ENCODE measurements at places on chromosomes 16 and 17.
A peak's percentile ranks its signal among the peaks of the same experiment; 100 is the strongest.

DNA sequence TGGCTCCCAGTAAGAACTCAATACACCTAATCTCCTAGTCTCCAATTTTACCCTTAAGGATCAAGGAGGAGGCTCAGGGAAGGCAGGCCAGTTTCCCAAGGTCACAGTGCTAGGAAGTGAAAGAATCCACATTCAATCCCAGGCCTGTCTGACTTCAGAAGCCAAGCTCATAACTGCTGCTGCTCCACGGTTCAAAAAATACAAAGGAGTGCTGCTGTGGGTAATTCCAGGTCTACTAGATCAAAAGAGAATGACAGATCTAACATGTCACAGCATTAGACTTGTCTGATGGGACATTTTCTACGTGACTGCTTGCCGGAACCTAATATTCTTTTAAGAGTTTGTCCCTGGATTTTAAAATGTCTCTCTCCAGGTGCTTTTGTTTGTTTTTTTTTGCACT, 48.8 kb upstream of the IRX6 start:
- no peak for DNase-seq

DNA sequence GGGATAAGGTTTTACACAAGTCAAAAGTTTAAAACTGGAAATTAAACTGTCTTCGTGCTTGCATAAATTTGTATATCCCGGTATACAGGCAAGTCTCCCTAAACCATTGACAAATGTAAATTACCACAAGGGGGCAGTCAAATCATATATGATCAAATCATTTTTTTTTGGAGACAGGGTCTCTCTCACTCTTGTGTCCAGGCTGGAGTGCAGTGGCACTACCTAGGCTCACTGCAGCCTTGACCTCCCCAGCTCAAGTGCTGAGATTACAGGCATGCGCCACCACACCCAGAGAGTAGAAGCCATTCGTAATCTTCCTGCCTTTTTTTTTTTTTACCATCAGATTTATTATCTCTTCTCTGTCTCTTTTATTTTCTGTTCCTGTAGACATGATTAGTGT, 18.5 kb downstream of the TOP2A start:
- DNase-seq: no peak

DNA sequence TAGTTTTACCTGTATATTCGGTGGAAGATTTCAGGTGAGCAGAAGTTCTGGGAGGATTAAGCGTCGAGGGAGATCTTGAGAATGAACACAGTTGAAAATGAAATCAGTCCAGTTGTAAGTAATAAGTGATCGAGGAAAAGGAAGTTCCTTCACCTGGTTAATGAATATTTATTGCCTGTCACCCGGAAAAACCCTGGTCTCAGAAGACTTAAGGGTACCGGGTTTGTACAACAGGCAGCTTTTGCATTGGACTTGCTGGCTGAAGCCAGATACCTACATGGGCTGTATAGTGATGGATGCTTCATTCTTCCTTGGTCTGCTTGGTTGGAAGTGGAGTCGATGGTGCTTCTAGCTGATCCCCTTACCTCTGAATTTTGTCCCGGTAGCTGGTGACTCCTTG, 72.7 kb downstream of the PRKCA start:
- DNase-seq: no peak

DNA sequence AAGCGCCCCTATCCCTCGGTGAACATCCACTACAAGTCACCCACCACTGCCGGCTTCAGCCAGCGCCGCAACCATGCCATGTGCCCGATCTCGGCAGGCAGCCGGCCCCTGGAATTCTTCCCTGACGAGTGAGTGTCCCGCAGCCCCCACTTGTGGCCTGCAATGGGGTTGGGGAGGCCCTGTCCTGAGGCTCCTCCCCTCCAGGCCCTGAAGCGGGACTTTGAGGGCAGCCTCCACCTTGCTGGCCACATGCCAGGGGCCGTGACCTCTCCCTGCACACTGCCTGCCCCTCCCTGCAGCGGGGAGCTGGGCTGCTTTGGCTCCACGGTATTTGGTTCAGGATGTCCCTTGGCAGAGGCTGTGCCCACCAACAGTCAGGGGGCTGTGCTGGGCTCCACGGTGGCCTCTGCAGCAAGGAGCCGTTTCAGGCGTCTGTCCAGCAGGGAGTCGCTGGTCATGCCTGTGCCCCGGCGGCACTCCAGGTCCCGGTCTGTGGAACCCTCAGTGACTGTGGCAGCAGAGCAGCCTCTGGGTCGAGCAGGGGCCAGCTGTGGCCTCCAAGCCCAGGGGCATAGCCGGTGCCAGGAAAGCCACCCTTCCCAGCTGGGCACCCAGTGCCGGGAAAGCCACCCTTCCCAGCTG, 8.3 kb downstream of the NME3 start:
- DNase-seq: peak; percentile 58

- no peak for DNase-seq
Observed at GRCh38 chr16:68499006-68499405, 40.1 kb upstream of the ZFP90 start.

DNA sequence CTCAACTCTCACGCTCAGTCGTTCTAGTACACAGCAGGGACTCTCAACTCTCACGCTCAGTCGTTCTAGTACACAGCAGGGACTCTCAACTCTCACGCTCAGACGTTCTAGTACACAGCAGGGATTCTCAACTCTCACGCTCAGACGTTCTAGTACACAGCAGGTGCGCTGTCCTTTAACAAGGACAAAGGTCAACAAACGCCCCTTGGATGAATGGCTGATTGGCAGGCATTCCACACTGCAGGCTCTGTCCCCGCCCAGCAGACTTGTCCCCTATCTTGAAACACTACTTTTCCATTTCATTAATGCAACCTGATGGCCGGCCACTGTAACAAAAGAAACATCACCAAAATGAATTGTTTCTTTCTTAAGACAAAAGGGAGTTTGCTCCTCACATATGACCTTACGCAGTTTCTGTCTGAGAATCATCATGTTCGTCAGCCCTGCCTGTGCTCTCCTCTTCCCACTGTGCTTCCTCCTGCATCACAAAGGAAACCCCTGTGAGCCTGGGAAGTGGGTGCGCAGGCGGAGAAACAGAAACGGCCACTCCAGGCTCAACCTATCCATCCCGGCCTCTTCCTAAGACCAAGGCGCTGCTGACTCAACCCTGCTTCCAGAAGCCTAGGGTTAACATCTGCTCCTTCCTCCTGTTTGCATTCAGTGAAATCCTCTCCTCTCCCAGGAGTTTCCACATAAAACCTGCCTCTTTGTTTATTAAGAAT, 59.8 kb downstream of the ANKRD11 start:
- no peak for DNase-seq

- peak; percentile 83 for DNase-seq
Observed at GRCh38 chr16:67158637-67159600, 790 bp downstream of the TRADD start.

DNA sequence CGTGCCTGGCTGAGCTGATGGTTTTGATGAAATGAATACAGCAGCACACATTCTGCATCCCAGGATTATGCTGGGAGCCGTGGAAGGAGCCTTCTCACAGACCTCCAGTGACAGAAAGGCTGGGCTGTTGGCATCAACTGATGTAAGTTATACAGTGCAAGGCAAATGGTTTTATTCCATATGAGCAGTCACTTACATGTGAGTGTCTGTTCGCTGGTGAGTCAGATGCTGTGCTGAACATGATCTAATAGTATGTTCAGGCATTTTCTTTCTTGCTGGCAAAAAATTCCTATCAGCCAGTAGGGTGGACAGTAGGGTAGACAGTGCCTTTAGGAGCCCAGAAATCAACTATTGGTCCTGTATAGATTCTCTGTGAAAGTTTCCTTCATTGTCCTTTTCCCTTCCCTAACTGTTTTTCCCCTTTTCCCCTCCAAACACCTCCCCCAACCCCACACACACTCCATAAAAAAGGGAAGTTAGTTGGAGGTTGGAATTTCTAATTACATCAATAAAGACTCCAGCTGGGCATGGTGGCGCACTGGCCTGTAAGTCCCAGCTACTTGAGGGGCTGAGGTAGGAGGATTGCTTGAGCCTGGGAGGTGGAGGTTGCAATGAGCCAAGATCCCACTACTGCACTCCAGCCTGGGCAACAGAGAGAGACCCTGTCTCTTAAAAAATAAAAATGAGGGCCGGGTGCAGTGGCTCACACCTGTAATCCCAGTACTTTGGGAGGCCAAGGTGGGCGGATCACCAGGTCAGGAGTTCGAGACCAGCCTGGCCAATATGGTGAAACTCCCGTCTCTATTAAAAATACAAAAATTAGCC, 36.2 kb downstream of the LDHD start:
- DNase-seq: no peak

DNA sequence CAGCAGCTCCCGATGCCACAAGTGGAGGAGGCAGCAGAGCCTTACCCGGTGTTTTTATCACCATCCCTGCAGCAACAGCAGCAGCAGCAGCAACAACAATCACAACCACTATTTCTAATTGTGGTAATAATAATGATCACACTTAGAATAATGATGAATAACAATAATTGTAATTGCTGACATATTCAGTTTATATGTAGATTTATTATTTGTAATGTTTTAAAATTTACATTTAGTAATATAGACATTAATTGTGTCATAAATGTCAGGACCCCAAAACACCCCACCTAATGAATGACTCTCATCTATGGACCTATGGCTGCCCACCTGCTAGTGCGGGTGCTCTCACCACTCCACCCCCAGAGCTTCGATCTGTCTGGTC, 170.0 kb downstream of the AHSP start:
- no peak for DNase-seq

GRCh38 chr17:10844621-10845387, 6.9 kb upstream of the PIRT start:
- peak; percentile 95 for DNase-seq

DNA sequence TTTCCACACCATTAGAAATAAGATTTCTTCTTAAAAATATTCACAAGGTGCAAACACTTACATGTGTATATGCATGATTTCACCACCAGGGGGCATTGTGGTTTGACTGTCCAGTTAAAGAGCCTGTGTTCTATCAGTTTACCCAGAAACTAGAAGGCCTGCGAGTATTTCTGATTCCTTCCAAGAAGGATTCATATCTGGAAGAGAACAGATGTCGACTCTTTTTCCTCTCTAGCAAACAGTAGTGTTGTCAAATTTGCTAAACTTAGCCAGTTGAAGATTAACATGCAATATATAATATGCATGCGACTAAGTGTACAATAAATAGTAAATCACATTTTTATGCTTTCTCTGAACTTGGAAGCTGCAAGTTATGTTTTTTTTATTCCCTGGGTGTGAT, 404.1 kb downstream of the WWOX start:
- DNase-seq: peak; percentile 64

- DNase-seq: no peak
Observed at GRCh38 chr16:57577691-57578224, 35.3 kb downstream of the ADGRG5 start.

DNA sequence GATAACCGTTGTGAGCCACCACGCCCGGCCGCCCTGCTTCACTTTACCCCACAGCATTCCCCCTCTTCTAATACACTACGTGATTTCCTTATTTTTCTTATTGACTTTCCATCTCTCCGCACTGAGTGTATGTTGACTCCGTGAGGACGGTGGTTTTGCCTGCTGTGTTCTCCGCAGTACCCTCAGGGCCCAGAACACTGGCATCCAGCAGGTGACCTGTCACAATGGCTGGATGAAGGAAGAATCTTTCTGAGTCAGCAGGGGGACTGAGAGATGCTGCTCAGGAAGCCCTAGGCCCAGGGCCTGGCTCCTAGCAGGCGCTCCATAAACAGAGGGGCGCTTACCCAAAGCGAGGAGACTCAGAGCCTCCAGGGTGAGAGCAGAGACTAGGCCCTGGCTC, 79.5 kb downstream of the RTN4RL1 start:
- no peak for DNase-seq

DNA sequence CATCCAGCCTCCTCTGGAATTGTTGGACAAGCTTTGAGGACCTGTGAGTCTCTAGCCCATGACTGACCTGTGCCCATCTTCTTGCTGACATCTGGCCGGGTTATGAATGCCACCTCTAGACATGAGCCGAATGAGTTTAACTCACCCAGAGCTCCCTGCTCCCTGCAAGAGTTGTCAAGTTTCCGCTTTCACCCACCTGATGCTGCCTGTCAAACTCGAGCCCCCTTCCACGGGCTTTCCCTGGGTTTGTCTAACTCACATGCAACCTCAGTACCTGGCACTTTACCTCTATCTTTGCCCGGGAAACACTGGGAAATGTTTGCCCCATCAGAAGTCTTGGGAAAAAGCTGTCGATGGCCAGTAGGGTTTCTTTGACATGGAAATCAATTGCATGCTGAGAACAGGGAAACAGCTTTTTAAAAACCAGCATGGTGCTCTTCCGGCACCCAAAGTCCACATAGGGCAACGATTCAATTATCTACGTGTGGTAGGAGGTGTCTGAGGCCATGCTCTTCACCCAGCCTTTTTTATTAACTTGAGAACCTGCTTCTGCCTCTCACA, 33.8 kb upstream of the DNAH17 start:
- peak; percentile 75 for DNase-seq

- DNase-seq: no peak
Observed at GRCh38 chr16:79483336-79483735, 117.2 kb downstream of the MAF start.

DNA sequence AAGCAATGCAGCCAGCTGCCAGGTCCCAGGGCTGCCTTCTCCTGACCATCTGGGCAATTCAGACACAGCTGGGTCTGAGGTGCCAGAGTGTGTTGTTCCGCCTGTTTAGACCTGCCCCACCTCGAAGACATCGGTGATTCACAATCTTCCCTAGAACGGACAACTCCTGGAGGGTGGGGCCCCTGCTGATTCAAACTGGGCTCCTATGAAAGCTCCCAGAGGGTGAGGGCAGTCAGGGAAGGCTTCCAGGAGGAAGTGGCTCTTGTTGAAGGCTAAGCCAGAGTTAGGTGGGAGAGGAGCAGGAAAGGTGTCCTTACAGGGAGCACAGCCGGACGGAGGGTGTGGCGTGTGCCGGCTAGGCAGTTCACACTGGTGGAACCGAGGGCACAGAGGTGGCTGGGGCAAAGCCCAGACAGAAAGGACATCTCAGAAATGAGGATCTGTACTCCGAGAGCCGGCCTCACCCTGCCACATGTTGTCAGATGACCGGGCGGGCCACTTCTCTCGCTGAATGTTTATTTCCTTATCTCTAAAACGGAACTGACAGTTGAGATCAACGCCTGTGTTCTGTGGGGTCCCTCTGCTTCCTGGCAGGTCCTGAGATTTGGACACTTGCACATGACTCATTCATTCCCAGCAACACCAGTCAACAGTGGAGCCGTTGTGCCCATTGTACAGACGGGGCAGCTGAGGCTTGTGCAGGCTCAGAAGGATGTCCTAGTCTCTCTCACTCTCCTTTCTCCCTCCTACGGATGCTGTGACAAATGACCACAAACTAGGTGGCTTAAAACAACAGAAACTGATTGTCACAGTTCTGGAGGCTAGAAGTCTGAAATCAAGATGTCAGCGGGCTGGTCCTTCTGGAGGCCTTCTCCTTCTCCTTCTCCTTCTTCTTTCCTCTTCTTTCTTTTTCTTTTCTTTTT, 26.9 kb upstream of the LITAF start:
- DNase-seq: no peak

DNA sequence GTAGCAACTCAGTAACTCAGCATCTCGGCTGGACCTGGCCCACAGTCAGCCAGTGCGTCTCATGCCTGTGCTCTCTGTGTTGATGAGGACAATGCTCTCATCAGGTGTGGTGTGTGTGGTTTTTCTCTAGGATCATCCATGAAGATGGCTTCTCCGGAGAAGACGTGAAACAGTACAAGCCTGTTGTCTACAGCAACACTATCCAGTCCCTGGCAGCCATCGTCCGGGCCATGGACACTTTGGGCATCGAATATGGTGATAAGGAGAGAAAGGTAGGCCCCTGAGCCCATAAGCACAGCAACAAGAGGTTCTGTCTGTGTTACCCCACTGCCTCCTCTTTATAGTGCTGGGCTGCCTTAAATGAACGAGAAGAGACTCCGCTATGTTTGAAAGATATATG, 84.5 kb downstream of the GNAO1 start:
- DNase-seq: no peak

- no peak for DNase-seq
Observed at GRCh38 chr17:37465069-37465616, 24.5 kb upstream of the DUSP14 start.

- DNase-seq: no peak
Observed at GRCh38 chr17:13833921-13834320, 232.2 kb upstream of the HS3ST3A1 start.

Data from endodermal cell (in vitro differentiated cells).